ENCODE measurements at places on chromosomes 3 and 15. TPM values are rescaled to one million over a fixed set of nuclear protein-coding genes. Genes with fewer than 3 reads are reported as not detected.

GABRA5 gene
- total RNA-seq = not detected

STRA6 gene
- total RNA-seq = 0.48 TPM

INSYN1 gene
- 0.05 TPM for total RNA-seq

LMAN1L gene
- not detected for total RNA-seq

SLC24A5 gene
- not detected for total RNA-seq

BSN gene
- 0.10 TPM for total RNA-seq

PRICKLE2 gene
- 3.1 TPM for total RNA-seq

FOXL2NB gene
- total RNA-seq = 0.78 TPM

CLDN16 gene
- total RNA-seq = 2.5 TPM

ALDH1L1 gene
- total RNA-seq = not detected

DNAJC17 gene
- 15.5 TPM for total RNA-seq

CCR8 gene
- not detected for total RNA-seq

ZBTB47 gene
- 19.1 TPM for total RNA-seq

LMOD3 gene
- total RNA-seq = not detected

NAA50 gene
- total RNA-seq = 122 TPM

BNC1 gene
- total RNA-seq = 6.6 TPM

HESX1 gene
- total RNA-seq = 1.0 TPM

ACAN gene
- total RNA-seq = 2.2 TPM

SEMA5B gene
- not detected for total RNA-seq

Data from glomerular endothelial cell (primary cell).